ENCODE measurements at places on chromosomes 1 and 21.
A peak's percentile ranks its signal among the peaks of the same experiment; 100 is the strongest.

- no peak for DNase-seq
These were observed 37.2 kb downstream of the ACTA1 start for GRCh38 chr1:229396585-229397206.

GRCh38 chr1:148160343-148161052 is 8.4 kb upstream of the NBPF11 start:
- no peak for DNase-seq

DNA sequence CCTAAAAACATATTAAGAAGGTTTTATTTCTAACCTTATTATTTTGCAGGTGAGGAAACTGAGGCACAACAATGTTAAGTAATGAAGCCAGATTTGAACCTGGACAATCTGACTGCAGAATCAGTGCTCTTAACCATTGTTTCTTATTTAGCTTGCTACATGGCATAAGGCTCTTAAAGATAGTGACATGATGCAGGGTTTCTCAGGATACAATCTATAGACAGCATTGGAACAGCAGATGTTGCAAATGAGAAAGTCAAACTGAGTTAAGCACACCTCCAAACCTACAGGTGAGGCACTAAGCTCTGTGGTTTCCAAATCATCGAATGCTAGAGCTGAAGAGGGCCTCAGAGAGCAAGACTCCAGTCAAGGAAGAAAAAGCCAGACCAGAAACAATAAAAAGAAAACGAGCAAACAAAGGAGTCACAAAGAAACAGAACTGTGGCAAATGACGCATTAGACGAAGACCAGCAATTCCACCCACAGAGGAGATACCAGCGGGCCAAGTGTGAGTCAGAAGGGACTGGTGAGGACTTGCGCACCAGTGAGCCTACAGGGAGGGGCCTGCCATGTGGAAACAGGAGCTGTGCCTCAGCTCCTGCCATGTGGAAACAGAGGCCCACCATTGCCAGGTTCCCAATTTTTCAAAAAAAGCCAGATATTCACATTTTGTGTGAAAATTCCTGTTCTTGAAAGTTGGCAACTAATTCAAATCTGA is 14.4 kb downstream of the CD58 start:
- no peak for DNase-seq

DNA sequence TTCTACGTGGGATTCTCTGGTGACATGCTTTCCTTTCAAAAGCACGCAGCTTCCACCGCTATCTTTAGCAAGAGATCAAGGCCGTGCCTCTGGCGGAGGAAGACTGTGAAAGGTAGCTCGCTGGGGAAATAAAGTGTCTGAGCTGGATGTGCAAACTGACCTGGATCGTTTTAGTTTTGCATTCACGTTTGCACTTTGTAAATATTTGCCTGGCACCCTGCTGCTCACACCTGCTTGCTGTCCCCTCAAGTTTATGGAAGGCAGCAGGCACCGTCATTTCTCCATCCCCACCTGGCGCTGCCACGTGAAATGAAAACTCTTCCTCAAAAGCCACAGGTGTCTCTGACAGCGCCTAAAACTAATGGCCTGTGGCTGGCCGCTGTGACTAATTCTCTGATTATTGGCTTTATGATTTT is 44.0 kb upstream of the TARDBP start:
- DNase-seq = no peak

DNA sequence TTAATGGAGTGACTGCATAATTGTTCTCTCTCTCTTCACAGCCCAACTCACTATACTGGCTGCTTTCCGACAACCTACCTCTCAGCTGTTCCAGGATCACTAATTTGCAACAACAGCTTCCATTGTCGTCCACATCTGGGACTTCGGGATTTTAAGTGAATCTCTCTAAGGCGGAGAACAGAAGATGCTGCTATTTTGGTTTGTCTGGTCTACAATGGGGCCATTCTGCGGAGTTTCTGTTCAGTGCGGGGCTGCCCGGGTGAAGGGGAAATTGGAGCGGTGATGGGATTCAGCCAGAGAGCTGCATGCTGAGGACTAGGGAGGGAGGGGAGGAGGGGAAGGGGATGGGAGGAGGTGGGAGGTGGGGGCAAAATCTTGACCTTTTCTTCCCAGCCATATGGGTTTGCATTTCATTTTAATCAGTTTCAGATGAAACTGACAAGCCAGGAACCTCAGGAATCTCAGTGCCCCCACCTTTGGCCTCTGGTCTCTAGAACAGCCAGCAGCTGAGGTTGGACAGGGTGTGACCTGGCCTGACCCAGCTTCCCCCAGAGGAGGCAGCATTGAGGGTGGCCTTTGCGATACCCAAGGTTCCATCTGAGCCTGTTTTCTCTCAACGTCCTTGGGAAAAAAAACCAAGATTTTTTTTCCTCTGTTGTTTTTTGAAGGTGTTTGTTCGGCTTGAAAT is 6.9 kb upstream of the SRP9 start:
- no peak for DNase-seq

- DNase-seq = no peak
These were observed 272.0 kb downstream of the BRINP3 start for GRCh38 chr1:190205713-190206112.

- DNase-seq = peak; percentile 85
These were observed 19.4 kb upstream of the KCNAB2 start for GRCh38 chr1:6026095-6026809.

GRCh38 chr1:231386466-231386865 is 35.6 kb downstream of the EGLN1 start:
- DNase-seq = no peak

DNA sequence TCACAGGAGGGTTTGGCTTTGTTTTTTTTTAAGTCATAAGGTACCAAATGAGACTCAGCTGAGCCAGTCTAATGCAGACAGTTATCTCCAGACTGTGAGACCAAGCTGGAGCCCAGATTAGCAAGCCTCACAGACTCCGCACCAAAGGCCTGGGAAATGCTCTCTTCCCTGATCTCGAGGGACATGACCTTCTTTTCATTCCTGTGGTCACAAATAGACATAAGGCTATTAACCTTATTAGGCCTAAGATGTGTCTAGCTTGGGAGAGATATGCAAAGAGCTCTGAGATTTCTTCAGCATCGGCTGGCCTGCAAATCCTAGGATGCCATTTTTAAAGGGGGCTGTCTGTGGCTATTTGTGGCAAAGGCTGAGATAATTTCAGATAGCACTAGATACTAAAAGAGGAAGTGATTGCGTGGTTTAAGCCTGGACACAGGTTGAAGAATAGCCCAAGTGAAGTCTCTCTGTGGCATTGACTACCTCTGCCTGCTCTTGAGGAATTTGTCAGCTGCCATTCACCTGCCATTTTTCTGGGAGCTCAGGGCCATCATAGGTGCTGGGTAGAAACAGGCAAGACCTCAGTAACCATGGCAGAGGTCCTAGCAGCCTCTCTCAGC is 301.3 kb downstream of the SIPA1L2 start:
- DNase-seq = no peak

GRCh38 chr1:12810691-12811408 is 19.7 kb downstream of the PRAMEF1 start:
- DNase-seq = no peak

GRCh38 chr1:154404511-154404931 is 622 bp upstream of the IL6R start:
- no peak for DNase-seq

GRCh38 chr1:162704673-162705424 is 72.6 kb downstream of the DDR2 start:
- DNase-seq = no peak

DNA sequence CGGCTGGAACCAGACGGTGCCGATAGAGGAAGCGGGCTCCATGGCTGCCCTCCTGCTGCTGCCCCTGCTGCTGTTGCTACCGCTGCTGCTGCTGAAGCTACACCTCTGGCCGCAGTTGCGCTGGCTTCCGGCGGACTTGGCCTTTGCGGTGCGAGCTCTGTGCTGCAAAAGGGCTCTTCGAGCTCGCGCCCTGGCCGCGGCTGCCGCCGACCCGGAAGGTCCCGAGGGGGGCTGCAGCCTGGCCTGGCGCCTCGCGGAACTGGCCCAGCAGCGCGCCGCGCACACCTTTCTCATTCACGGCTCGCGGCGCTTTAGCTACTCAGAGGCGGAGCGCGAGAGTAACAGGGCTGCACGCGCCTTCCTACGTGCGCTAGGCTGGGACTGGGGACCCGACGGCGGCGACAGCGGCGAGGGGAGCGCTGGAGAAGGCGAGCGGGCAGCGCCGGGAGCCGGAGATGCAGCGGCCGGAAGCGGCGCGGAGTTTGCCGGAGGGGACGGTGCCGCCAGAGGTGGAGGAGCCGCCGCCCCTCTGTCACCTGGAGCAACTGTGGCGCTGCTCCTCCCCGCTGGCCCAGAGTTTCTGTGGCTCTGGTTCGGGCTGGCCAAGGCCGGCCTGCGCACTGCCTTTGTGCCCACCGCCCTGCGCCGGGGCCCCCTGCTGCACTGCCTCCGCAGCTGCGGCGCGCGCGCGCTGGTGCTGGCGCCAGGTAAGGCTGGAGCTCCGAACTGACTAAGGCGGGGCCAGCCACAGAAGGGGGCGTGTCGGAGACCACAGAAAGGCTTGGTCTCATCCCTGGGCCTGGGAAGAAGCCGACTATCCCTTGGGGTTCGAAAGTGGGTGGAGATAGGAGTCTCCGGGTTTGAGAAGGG is 486 bp downstream of the SLC27A3 start:
- DNase-seq = peak; percentile 21

DNA sequence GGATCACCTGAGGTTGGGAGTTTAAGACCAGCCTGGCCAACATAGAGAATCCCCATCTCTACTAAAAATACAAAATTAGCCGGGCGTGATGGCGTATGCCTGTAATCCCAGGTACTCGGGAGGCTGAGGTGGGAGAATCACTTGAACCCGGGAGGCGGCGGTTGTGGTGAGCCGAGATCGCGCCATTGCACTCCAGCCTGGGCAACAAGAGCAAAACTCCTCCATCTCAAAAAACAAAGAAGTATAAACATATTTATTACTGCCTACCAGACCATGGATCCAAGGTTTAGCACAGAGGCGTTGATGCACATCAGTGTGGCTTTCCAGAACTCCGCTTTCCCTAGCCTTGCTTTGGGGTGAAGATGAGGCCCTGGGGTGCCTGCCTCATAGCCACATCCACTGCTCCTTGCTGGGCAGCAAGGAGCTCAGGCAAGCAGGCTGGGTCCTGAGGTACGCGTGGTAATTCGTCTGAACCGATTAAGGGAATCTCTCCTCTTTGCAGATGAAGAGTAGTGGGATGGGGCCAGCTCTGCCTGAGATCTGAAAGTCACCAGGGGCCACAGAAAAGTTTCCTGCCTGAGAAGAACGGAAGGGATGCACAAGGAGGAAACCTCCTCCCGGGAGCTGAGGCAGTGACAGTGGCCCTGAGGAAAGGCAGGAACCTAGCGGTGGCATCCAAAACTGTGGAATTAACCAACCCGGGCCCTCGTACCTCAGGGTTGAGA is 52.3 kb upstream of the LBR start:
- DNase-seq = no peak

GRCh38 chr1:15325375-15326085 is 78.5 kb downstream of the FHAD1 start:
- DNase-seq = no peak

DNA sequence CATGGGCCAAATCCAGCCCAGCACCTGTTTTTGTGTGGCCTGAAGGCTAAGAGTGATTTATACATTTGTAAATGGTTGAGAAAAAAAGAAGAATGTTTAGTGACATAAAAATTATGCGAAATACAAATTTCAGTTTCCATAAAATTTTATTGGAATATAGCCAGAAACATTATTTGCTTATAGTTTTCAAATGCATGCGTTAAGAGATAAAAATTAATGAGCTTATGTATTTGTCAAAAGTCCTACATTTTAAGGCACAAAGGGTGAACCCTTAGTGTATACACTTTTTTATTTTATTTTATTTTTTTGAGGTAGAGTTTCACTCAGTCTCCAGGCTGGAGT is 2.1 kb downstream of the MORC3 start:
- no peak for DNase-seq

DNA sequence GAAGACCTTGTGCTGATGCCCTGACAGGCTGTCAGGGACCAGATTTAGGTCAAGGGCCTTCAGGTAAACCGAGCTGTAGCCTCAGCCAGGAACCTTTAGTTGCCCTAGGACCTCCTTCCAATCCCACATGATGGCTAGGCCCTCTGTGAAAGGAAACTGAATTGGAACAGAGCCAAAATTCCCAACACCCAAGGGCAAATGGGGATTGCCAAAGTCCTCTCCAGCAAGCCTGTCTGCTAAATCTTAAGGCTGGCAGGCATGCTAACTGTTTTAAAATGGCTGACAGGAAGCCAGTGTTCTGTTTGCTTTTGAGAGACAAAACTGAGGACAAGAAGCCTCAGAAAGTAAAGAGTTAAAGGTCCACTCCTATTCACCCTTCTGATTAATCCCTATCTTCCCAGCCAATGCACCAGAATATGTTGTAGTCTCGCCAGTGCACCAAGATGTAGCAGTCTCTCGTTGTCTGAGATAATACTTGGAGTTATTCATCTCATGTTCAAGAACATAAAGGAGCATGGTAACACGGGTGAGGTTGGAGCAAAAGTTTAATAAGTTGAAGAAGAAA is 35.1 kb downstream of the MSTO1 start:
- DNase-seq = no peak
